ENCODE measurements at places on chromosomes 11 and 22. TPM values are rescaled to one million over a fixed set of nuclear protein-coding genes. Genes with fewer than 3 reads are reported as not detected.

Gene OR51S1
- total RNA-seq = not detected

Gene DDI1
- not detected for total RNA-seq

Gene CD6
- total RNA-seq = not detected

Gene CATSPERZ
- total RNA-seq = not detected

Gene TRIM21
- 11.0 TPM for total RNA-seq

Gene IL18
- 0.59 TPM for total RNA-seq

Gene SCGB1C1
- total RNA-seq = not detected

Gene NCAM1
- 2.5 TPM for total RNA-seq

Gene PAX6
- total RNA-seq = not detected

Gene SYCE3
- total RNA-seq = not detected

Gene MRGPRX3
- not detected for total RNA-seq

Gene OSM
- not detected for total RNA-seq

Gene GPR83
- total RNA-seq = not detected

Gene TMEM121B
- under 0.01 TPM for total RNA-seq

Gene RFPL1
- not detected for total RNA-seq

Gene SCT
- not detected for total RNA-seq

Gene LYVE1
- not detected for total RNA-seq

Gene CDKN1C
- total RNA-seq = 28.2 TPM

Gene MPEG1
- total RNA-seq = not detected

Gene VPREB1
- total RNA-seq = not detected

Gene OR6A2
- not detected for total RNA-seq

Gene OR8A1
- total RNA-seq = not detected

Gene CDC42BPG
- 0.15 TPM for total RNA-seq

Gene CREB3L1
- 37.0 TPM for total RNA-seq

Gene RBMXL2
- total RNA-seq = not detected

Gene GNAZ
- total RNA-seq = 0.89 TPM

Gene ZC3H12C
- total RNA-seq = 10.9 TPM

Gene TSPO
- 662 TPM for total RNA-seq

Gene MS4A6E
- total RNA-seq = not detected

Gene GRK3
- 1.6 TPM for total RNA-seq

Gene USH1C
- not detected for total RNA-seq

Gene DLG2
- total RNA-seq = 0.45 TPM

Gene TESMIN
- total RNA-seq = 3.4 TPM

Gene RIBC2
- total RNA-seq = 1.0 TPM

Gene CECR2
- total RNA-seq = 0.15 TPM

Gene PPP6R2
- total RNA-seq = 38.1 TPM

Gene BDNF
- 8.4 TPM for total RNA-seq

Gene ZNRF3
- total RNA-seq = 5.5 TPM

Gene GPHA2
- not detected for total RNA-seq

Gene PHF21B
- total RNA-seq = not detected

Gene PPP6R3
- 48.0 TPM for total RNA-seq

Gene SLC22A12
- total RNA-seq = not detected

Gene ZP1
- total RNA-seq = 0.50 TPM

Gene OR51E2
- total RNA-seq = not detected

Gene AAMDC
- total RNA-seq = 25.6 TPM

Gene SLC6A5
- total RNA-seq = not detected

Gene OPCML
- not detected for total RNA-seq

Gene MMP1
- total RNA-seq = 14.6 TPM

Gene RIMBP3C
- total RNA-seq = 0.15 TPM

Gene OR4C5
- total RNA-seq = not detected

Gene PKP3
- 1.9 TPM for total RNA-seq

Gene OR52K2
- not detected for total RNA-seq

Gene KCNC1
- not detected for total RNA-seq

Gene VPREB3
- total RNA-seq = not detected

Gene DUSP8
- total RNA-seq = 0.74 TPM

Gene RIMBP3B
- 0.30 TPM for total RNA-seq

Gene MUC5AC
- not detected for total RNA-seq

Gene CASP5
- not detected for total RNA-seq

Gene OR52E8
- total RNA-seq = not detected

Gene PRPF19
- 102 TPM for total RNA-seq
